ENCODE measurements at places on chromosomes 12 and 14.

- no peak for DNase-seq
Measured at GRCh38 chr12:107948391-107948945, 174.0 kb downstream of the ASCL4 start.

DNA sequence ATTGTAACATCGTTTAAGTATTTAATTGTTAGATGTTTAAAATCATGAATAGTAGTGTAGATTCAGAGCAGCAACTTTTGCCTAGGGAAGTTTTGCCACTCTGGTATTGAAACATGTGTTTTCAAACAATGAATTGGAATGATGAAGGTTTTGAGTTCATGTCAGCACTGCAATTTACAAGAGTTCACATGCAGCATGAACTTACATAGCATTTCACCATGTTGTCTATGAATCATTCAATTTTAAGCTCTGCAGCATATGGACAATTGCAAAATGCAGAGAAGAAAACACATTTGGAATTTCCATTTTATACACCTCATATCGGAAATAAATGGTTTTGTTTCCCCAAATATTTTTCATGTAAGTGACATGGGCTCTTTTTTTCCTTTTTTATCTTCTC, 170.7 kb upstream of the CDKN3 start:
- DNase-seq = no peak

GRCh38 chr12:96350982-96351381, 49.3 kb downstream of the CDK17 start:
- no peak for DNase-seq

DNA sequence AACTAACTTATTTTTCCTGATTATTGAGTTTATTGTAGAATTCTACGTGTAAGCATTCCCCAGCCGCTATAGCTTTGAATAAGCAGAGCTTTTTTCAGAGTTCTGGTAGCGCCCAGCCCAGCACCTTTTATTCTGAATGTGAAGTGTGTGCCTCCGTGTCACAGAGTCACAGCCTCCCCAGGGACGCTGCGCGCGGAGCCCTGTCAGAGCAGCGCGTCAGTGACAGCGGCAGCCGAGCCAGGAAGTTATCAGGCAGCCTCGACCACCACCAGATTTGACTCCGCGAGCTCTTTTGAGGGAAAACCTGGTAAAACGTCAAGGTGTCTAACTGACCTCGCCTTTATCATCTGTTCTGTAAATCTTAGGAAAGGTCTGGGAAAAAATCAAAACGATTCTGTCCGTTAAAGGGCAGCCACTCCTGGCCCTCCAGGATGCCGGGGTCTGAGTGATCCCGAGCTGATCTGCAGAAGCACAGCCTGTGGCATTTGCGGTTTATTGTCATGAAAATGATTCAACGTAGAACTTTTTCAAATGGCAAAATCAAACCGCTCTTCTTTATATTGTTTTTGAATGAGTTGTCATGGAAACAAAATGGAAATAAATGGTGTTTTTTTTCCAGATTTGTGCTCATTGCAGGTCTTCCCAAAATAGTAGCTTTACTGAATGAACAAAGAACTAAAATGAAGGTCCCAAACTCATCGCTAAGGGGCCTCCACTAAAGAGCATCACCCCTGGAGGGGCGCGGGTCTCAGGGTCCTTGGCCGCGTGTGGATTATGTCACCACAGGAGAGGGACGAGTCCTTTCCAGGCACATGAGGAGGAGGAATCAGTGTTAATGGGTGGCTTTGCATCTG, 43.1 kb upstream of the MMP17 start:
- DNase-seq = no peak

GRCh38 chr14:64826845-64827244, 52.9 kb downstream of the SPTB start:
- DNase-seq = no peak

DNA sequence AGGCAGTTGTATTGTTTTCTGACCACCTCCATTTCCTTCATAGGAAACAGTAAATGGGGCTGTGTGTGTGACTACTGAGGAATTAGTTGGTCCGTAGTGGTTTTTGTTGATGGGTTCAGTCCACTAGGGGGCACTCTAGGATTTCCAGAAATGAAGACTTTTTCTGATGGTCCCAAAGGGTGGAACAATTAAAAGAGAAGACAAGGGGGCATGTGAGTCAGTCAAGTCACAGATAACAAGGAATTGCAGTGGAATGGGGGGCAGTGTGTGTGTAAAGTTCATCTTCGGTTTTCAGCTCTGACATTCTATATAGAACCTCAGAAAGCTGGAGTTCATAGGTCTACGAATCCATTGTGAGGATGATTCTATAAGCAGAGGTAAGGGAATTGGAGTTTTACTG, 186.6 kb upstream of the OR4E1 start:
- DNase-seq = no peak

GRCh38 chr14:100290607-100291304, 15.5 kb downstream of the SLC25A29 start:
- DNase-seq = no peak

DNA sequence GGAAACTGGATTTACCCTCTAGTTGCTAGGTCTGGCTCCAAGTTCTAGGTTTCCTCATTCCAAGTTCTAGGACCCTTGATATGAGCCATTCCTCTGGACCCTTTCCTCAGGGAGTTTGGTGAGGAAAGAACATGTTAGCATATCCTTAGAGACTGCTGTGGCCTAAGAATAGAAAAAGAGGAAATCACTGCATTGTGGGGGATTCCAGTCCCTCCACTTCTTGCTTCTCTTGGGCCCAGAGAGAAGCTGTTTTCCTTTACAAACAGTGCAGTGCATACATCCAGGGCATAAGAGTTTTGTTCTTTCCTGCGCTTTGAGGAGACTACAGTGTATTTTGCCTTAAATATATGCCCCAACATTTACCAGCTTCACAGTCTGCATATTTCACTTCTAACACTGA, 59.0 kb downstream of the LLPH start:
- DNase-seq = no peak

GRCh38 chr14:96905065-96905464, 107.9 kb downstream of the VRK1 start:
- no peak for DNase-seq

DNA sequence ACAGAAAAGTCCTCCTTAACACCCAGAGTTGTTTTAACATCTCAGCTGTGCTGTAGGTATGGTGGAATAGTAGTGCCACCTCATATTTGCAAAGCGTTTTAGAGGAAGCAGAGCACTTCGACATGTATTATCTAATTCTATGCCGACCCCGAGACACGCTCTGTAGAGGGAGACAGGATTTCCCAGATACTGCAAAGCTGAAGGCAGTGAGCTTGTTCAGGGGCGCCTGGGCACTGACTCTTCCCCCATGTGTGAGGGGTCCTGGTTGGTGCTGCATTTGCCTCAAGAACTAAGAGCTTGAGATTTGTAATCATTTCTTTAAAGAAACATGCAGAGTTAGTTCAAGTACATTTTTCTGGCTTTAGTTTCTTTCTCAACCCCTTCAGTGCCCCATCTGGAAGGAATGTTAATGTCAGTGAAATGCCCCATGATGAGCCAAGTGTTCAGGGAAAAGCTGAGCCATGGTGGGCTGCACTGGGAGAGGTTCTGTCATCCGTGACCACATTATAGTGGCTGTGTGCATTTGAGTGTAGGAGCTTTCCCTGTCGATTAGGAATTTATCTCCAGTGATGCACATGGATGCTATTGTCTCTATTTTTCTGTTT, 66.3 kb downstream of the MBIP start:
- DNase-seq = no peak

GRCh38 chr12:28059668-28060067, 87.1 kb upstream of the PTHLH start:
- DNase-seq = no peak

DNA sequence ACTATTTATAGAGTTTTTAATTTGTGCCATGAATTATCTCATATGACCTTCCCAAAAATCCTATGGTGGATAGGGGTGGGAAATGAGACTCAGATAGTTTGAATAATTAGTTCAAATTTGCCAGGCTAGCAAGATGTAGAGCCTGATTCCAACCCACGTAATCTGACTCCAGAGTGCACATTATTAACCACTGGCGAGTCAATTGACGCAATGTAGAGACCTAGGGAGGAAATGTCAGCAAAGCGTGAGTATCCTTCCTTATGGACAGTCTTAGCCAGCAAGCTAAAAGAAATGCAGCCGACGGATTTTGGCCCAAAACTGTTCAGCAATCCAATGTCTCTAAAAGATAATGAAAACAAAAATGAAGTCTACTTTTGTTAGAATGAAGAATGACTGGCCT, 193.3 kb upstream of the KRR1 start:
- DNase-seq = no peak

GRCh38 chr14:66009089-66009488, 477.1 kb upstream of the CCDC196 start:
- no peak for DNase-seq

DNA sequence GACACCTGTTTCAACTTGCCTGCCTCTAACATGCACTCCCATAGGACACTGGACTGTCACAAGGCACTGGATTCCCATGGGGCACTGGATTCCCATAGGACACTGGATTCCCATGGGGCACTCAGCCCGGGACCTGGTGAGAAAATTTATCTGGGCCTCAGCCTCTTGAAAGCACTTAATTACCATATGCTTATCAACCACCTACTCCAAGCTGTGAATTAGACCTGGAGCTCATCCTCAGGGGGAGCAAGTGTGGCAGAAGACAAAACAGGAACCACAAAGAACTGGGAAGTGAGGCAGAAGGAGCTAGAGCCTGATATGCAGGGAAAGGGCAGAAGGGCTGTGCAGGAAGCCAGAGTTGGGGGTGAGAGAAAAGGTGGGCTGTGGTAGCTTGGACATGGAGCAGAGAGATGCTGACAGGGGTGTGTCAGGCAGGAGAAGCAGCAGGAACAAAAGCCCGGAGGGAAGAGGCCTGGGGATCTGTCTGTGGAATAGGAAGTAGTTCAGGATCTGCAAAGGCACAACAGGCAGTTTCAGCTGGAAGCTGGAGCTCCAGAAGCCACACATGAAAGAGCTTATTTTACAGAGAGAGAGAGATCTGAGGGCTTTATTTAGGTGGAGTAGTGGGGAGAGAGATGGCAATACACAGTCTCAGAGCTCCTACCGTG, 3.1 kb downstream of the KRT82 start:
- no peak for DNase-seq

DNA sequence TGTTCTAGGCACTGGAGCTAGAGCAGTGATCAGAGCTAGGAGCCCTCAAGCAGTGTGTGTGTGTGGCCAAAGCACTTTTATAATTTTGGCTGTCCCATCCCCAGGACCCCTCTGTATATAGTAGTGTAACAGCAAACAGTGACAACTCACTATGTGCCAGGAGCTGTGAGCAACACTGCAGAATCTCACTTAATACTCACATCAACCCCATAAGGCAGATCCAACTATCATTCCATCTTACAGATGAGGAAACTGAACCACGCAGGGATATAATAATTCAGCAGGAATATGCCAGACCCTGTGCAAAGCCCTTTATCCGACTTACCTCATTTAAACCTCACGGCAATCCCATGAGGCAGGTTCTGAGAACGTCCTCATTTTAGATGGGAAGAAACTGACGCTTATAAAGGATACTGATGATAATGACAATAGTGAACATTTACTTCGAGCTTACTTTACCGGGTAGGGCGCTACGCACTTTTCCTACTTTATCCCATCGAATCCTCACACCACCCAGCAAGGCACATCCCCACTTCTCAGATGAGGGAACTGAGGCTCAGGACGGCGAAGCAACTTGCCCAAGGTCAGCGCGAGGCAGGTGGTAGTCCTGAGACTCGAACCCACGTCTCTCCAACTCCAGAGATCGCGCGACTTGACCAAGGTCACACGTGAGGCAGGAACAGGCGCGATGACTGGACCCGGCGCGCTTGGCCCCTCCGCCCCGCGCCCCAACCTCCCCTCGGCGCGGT, 687 bp downstream of the RAB35 start:
- peak; percentile 21 for DNase-seq

- no peak for DNase-seq
Measured at GRCh38 chr14:105940534-105941225, 414.3 kb downstream of the TMEM121 start.

- DNase-seq = no peak
Measured at GRCh38 chr12:54383041-54383609, 1.4 kb downstream of the ZNF385A start.

DNA sequence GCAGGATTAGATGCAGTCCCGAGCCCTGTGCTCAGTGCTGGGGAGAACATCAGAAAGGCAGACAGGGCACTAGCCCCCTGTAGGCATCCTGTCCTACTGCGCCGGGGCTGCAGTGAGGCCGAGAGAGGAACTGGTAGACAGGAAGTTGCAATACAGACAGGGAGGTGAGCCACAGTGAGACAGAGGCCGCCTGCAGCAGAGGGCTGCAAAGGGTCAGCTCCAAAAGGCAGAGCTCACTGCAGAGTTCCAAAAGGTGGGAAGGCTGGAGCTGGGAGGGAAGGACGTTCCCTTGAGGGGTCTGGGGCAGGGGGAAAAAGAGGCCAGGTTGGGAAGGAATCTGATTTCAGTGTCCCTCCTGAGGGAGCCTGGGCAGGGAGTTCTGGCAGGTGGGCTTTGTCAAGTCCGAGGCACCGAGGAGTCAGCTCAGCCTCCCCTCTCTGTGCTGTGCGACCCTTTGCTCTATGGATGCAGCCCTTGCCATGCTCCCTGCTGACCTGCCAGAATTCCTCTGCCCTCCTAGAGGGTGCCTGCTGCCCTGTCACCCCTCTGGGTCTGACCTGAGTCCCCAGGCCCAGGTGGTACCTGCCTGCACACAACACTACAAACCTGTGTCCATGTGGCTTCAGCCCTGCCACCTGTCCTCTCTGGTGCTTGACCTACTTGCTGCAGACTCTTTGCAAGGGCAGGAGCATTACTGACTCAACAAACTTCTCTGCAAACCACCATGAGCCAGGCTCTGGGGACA, 63.5 kb downstream of the PRMT8 start:
- DNase-seq = no peak

GRCh38 chr12:129190827-129191226, 337.5 kb downstream of the GLT1D1 start:
- DNase-seq = no peak

DNA sequence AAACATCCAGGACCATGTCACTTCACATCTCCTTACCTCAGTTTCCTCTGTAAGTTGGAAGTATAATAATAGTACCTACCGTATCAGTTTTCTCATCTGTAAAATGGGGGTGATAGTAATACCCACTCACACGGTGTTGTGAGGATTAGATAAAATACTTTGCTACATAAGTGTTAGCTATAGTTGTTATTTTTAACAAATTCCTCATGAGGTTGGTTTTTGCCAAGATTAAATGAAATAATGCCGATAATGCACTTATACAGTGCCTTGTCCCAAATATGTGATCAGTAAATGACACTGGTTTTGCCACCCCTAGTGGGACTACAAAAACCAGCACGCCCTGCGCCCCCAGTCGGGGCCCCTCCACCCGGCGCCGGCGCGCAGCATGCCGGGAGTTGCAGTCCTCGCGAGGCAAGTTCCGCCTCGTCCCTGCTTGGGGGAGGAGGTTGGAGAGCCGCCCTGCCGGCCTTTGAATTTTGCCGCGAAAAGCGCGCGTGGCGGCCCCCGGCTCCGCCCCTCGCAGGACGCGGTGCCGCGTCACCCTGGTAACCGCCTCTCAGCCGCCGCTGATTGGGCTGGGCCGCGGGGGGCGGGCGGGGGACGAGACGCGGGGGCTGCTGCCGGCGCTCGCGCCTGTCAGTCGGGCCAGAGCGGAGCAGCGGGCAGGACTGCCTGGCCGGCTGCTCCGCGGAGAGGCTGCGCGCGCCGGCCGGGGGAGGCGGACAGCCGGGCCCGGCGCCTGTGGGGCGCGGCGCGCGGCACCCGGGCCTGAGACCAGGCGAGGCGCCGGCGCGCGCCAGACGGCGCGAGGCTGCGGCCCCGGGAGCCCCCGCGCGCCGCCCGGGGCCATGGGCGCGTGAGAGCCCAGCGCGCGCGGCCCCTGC, at the start of gene FAM222A:
TSS of gene FAM222A (plus strand) at position 639 of the 884 bp plus-strand sequence. CDS start 30,322 bp downstream, outside the sequence.
- peak; percentile 95 for DNase-seq

- DNase-seq = no peak
Measured at GRCh38 chr14:102629011-102629444, 36.6 kb downstream of the RCOR1 start.
